ENCODE measurements at places on chromosomes 1 and 21.

DNA sequence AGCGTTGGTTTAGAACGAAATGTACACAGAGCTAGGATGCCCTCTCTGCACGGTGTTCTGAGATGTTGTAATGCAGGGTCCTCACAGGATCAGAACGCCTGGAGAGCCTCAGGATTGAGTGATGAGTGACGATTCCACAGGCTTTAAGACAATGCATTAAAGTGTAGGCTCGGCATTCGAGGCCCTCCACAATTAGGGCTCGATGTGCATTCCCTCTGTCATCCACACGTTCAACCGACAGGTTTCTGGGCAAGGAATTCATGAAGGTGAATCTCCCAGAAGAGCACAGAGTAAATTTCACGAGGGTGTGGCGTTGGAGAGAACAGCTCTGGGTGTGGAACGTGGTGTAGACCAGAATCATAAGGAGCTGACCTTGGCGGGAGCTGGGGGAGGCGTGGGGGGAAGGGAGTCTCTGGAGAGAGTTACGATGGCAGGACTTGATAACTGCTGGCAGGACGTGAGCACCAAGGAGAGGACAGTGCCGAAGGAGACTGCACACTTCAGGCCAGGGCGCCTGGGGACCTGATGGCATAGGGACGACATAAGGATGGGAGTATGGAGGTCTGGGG lies 51.0 kb upstream of the EFHD2 start:
- DNase-seq = no peak

GRCh38 chr21:43355266-43355924 lies 71.5 kb downstream of the SIK1 start:
- no peak for DNase-seq

DNA sequence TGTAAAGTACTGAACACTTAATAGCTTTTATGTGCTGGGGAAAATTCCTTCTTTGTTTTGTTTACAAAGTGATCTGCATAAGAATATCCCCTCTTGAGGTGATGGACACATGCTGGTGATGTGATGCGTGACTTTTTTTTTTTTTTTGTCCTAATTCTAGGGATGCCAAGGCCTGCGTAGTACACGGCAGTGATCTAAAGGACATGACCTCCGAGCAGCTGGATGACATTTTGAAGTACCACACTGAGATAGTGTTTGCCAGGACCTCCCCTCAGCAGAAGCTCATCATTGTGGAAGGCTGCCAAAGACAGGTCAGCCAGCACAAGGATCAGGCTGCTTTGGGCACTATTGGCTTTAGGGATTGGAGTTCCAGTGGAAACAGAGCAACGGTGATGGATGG lies 24.7 kb downstream of the ATP1A1 start:
- DNase-seq = no peak

GRCh38 chr1:91730801-91731732 lies 154.9 kb downstream of the TGFBR3 start:
- DNase-seq = no peak

DNA sequence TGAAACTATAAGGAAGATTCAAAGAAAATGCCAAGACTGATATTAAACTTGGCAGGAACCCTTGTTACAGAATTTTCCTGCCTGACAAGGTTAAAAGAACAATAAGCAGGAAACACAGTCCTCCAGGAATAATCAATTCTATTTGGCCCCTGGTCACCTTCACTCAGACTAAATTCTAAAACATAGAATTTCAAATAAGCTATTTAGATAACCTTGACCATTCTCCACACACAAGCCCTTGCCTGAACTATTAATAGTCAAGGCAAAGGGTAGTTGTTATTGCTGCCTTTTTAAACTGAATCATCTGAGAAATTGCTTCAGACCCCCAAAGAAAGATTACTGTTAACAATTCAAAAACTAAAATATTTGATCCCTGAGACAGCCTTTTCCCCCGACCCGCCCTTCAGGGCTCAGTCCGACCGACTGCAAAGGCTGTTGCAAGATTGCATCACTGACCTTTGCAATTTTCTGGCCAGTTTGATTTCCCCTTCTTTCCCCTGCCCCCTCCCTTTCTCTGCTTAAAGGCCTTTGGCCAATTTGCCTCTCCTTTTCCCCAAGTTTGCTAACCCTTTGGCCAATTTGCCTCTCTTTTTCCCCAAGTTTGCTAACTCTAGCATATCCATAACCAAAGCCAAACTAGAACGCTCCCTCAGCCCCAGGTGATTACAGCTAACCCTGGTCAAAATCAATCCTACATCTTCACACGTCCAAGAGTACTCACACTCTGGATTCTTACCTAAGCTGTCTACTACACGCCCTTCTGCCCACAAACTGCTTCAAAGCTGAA lies 1.4 kb upstream of the G0S2 start:
- no peak for DNase-seq

- no peak for DNase-seq
These were observed 719.0 kb downstream of the RWDD3 start for GRCh38 chr1:95953015-95953414.

Measured in HS-5 (cell line).